ENCODE measurements at places on chromosomes 7 and 10. TPM values are rescaled to one million over a fixed set of nuclear protein-coding genes. Genes with fewer than 3 reads are reported as not detected.

DNA sequence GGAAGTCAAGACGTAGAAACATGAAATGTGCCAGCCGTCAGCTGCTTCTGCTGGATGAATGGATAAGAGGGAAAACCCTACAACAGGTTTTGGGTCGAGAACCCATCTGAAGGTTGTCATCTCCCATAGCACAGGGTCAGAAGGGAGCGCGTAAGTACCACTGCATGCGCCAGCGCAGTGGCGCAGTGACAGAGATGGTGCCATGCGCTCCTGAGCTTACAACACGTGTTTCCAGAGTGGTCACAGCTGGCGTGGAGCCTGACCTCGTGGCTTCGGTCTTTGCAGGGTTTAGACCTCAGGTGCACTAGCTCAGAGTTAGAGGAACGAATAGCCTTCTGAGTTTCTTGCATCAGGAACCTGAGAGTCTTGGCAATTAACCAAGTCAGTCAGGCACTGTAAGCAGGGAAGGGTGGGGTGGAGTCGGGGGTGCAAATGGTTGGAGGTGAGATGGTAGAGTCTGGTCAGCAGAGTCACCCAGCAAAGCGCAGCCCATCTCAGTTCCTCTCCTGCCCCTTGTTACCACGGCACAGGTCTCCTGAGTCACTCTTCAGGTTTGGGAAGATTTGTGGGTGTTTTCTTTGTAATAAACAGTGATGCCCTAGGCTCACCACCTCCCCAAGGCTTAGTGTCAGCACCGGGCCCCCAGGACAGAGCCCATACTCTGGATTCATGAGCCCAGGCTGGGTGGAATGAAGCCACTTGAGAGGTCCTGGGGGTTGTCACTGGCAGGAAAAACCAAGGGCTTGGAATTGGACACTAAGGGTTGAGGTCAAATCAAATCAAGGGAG, 84.1 kb upstream of the PPIF start:
- no peaks in the 10 kb centered on the region for H3K27me3 ChIP-seq
- H3K36me3 ChIP-seq = no peaks in the 10 kb centered on the region
- H3K4me1 ChIP-seq = peaks cover 44% of the 10 kb centered on the region
- DNase-seq = no peak
- H3K27ac ChIP-seq = no peak overlapping the region

DNA sequence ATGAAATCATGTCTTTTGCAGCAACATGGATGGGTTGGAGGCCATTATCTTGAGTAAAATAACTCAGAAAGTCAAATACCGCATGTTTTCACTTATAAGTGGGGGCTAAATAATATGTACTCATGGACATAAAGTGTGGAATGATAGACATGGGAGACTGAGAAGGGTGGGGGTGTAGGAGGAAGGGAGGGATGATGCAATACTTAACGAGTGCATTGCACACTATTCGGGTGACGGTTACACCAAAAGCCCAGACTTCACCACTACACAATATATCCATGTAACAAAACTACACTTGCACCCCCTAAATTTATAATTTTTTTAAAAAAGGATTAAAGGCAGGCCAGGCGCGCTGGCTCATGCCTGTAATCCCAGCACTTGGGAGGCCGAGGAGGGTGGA, 13.6 kb downstream of the LGI1 start:
- H3K27me3 ChIP-seq = no peaks in the 10 kb centered on the region
- DNase-seq = no peak
- H3K27ac ChIP-seq = no peak overlapping the region
- no peak overlapping the region for H3K4me3 ChIP-seq

DNA sequence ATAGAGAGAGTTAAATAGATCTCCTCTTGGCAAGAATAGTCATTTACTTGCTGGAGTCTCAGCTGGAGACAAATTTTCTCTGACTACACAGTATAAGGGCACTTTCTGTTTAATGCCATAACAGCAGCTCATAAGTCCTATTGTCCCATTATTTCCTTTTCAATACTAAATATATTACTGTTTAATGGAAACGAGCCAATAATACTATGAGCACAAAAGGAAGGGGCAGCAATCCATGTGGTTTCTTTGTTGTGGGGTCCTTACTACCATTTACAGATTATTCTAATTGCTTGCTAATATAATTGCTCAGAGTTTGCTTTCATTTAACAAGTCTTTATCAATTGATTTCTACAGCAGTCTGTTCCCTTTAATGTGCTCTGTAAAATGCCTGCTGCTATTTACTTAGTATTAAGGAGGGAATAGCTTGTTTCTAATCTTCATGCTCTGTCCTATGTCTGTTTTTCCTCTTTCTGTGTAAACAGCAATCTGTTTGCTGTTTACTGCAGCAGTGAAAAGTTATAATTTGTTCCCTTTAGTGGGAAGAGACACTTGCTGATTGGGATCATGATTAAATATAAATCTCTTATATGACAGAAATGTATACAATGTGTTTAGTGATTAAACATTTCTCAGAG, 296.2 kb upstream of the SMIM30 start:
- DNase-seq = no peak
- no peak overlapping the region for H3K27ac ChIP-seq
- no peaks in the 10 kb centered on the region for H3K27me3 ChIP-seq

DNA sequence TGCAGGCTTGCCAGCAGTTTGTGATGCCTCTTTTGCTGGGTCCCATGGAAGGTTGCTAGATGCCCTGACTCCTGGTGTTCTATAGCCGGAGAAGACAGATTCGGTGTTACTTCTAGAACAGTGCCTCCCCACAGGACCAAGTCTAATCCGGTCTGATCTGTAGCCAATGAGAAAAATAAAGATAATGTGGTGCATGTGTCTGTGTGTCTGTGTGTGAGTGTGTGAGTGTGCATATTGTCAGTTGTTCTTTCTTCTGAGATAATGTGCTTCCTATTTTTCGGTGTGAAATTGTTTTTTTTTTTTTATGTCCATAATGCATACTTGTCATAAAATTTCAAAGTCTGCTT, 29.7 kb upstream of the ZNRF2 start:
- H3K27ac ChIP-seq = no peak overlapping the region
- H3K27me3 ChIP-seq = peaks cover 3% of the 10 kb centered on the region
- DNase-seq = no peak
- peaks cover 15% of the 10 kb centered on the region for H3K4me1 ChIP-seq
- H3K36me3 ChIP-seq = no peaks in the 10 kb centered on the region

The STEAP4 gene
- total RNA-seq = not detected

- no peaks in the 10 kb centered on the region for H3K4me1 ChIP-seq
- H3K27me3 ChIP-seq = no peaks in the 10 kb centered on the region
- H3K4me3 ChIP-seq = no peak overlapping the region
- DNase-seq = no peak
- H3K36me3 ChIP-seq = no peaks in the 10 kb centered on the region
- no peak overlapping the region for H3K27ac ChIP-seq
Observed at GRCh38 chr7:42694894-42695507, 216.9 kb downstream of the C7orf25 start.

GRCh38 chr7:124655990-124656389, 109.6 kb downstream of the GPR37 start:
- no peaks in the 10 kb centered on the region for H3K36me3 ChIP-seq
- no peaks in the 10 kb centered on the region for H3K27me3 ChIP-seq
- DNase-seq = no peak
- no peak overlapping the region for H3K27ac ChIP-seq
